Endothelial cell (in vitro differentiated cells): ENCODE measurements at places on chromosomes 13 and 19. TPM values are rescaled to one million over a fixed set of nuclear protein-coding genes. Genes with fewer than 3 reads are reported as not detected.

DNA sequence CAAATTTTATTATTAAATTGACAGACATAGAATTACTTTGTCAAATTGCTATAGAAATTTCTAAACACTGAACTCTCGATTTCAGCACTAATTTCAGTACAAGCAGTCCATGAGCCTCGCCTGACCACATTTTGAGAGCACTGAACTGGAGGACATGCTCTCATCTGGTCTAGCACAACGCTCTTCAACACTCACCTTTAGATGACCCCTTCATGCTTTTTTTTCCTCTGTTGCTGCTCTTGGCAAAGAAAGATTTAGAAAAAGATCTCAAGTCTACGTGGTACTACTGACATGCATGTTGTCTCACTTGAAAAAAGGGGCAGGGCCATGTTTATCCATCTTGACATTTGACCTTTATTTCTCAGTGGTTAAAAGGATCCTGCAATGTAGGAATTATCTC, 981.5 kb downstream of the DIAPH3 start:
- DNase-seq = no peak
- H3K27me3 ChIP-seq = no peaks in the 10 kb centered on the region
- H3K36me3 ChIP-seq = no peaks in the 10 kb centered on the region

DNA sequence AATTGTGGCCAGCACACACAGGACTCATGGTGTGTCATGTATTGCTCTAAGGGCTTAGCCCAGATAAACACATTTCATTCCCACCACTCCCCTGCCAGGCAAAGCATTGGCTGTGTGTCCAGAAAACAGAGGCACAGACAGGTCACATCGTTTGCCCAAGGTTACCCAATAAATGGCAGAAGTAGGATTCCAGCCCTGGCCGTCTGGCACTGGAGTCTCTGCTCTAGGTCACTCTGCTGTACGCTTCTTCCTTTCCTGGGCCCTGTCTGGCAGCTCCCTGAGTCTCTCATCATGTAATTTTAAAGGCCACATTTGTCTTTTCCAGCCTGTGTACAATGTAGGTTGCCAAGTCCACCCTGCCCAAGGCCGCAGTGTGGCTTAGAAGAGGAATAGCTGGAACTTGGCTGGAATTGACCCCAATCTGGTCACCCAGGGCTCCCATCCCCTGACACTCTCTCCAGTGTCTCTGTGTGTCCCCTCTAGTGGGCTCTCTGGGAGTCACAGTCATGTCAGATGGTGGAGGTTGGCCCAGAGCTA, 264.5 kb upstream of the TSHZ3 start:
- DNase-seq = peak; percentile 6
- H3K36me3 ChIP-seq = no peaks in the 10 kb centered on the region
- no peak overlapping the region for H3K4me3 ChIP-seq
- peaks cover 2% of the 10 kb centered on the region for H3K27me3 ChIP-seq
- peaks cover 4% of the 10 kb centered on the region for H3K4me1 ChIP-seq

- no peaks in the 10 kb centered on the region for H3K4me1 ChIP-seq
- no peak for DNase-seq
- H3K27me3 ChIP-seq = no peaks in the 10 kb centered on the region
- no peak overlapping the region for H3K4me3 ChIP-seq
- H3K27ac ChIP-seq = no peak overlapping the region
- no peaks in the 10 kb centered on the region for H3K36me3 ChIP-seq
These were observed 1644.1 kb downstream of the SLITRK5 start for GRCh38 chr13:89315287-89315686.

DNA sequence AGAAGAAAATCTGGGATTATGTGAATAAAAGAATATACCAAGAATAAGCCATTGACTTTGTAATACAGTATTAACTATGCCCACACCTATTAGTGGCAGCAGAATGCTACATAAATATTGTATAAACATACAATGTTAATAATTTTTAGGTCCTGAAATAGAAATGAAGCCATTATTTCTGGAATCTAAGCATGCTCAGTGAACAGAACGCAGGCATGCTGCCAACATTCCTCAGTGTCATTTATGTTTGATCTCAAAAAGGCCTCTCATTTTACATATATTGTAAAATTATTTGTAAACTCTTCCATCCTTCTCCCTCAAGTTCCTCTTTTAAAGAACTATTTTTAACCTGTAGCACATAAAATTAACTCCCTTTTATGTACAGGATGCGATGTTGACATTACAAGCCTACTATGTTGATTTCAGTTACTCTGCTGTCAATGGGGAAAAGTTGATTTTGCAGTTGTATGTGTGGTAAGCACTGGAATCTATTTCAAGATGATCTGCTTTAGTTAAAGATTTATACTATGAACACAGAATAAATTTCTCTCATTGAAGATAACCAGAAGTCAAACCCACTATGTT, 118.8 kb downstream of the VWA8 start:
- no peak overlapping the region for H3K4me3 ChIP-seq
- H3K27ac ChIP-seq = no peak overlapping the region
- no peaks in the 10 kb centered on the region for H3K27me3 ChIP-seq
- H3K4me1 ChIP-seq = peaks cover 5% of the 10 kb centered on the region
- DNase-seq = no peak

DNA sequence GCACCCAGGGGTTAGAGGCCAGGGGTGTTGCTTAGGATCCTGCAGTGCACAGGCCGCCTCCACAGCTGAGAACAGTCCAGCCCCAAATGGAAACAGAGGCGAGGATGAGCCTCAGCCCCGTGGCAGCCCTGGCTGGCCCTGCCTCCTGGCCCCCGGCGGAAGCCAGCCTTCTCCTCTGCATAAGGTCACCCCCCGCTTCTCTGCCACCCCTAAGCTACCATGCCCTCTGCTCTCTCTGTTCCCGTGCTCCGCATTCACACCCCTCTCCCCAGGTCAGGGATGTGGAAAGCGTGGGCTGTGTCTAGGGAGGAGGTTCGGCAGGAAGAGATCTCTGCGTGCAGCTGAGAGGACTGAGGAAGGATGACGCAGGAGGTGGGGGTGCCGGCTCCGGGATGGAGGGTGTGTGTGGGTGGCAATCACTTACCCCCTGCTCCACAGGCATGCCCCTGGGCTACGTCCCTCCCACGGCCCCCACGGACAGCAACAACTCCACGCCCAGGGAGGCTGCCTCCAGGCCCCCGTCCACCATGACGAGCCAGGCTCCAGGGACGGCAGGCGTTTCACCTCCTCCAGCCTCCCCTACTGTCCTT, 6.0 kb downstream of the SSC5D start:
- no peak overlapping the region for H3K27ac ChIP-seq
- DNase-seq = no peak
- H3K4me3 ChIP-seq = no peak overlapping the region
- H3K4me1 ChIP-seq = no peaks in the 10 kb centered on the region

DNA sequence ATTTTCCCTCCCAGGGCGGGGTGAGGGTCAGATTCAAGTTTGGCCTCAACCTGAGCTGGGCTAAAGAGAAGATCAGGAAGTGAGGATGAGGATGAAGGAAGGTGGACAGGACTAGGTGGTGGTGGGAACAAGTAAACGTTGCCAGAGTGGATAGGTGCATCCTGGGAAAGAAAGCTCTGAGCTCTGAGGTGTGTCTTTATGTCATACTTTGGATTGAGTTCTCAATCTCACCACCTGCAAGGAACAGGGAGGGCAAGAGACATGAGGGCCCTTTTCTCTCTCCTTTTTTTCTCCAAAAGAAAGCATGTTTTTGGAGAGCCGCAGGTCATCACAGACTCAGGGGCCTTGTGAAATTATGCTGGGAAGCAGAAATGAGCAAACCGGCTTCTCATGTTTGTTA, 38.2 kb upstream of the IGFL1 start:
- no peak overlapping the region for H3K27ac ChIP-seq
- H3K4me3 ChIP-seq = no peak overlapping the region
- peaks cover 4% of the 10 kb centered on the region for H3K4me1 ChIP-seq
- no peak for DNase-seq
- H3K27me3 ChIP-seq = peaks cover 2% of the 10 kb centered on the region

CDC42EP5 gene
- 21.4 TPM for total RNA-seq
